ENCODE measurements at places on chromosomes 2 and 18.

DNA sequence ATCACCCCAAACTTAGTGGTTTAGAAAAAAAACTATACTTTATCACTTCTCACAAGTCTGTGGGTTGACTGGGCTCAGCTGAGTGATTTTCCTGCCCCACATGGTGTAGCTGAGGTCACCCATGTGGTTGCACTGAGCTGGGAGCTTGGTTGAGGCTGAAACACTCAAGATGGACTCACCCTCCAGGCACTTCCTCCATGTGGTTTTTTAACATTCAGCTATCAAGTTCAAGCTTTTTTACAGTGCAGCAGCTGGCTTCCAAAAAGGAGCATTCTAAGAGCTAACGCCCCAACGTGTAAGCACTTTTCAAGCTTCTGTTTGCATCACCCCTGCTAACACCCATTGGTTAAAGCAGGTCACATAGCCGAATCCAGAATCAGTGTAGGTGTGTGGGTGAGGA lies 105.9 kb upstream of the CREB1 start:
- peak; percentile 25 for DNase-seq

- DNase-seq: no peak
These were observed 48.8 kb upstream of the ZDBF2 start for GRCh38 chr2:206225435-206226232.

DNA sequence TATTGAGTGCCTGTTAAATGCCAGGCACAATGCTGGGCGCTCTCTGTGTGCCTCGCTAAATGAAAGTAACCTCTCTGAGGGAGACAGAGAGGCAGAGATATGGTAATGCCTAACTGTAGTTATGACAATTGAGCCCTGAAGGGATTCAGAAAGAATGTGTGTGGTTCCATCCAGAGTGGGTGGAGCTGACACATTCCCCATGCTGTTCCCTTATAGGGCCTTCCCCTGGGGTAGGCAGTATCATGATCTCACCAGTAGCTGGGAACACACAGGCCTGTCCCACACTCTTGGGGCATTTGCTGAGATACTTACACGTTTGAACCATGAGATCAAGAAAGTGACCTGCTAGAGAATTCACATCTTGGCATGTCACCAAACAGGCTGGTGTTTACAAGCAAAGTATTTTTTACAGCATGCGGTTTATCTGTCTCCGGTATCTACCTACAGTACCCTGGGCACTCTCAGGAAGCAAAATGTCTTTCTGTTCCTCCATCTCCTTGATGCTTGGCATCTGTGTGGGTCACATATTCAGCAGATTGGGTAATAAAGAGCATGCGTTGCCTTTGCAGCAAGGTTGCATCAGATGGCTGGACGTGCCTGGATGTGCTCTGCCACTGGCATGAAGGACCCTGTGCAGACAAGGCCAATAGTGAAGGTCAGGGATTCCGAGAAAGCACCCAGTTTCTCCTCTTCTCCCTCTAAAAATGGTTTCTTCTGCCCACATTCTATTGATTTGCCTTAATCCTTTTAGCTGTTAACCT lies 9.4 kb downstream of the CTIF start:
- DNase-seq: no peak

GRCh38 chr2:105862843-105863242 lies 118.1 kb downstream of the NCK2 start:
- no peak for DNase-seq

- peak; percentile 51 for DNase-seq
These were observed 453.0 kb downstream of the GALR1 start for GRCh38 chr18:77702686-77703085.

- no peak for DNase-seq
These were observed 249.8 kb downstream of the BCL11A start for GRCh38 chr2:60303680-60304079.

DNA sequence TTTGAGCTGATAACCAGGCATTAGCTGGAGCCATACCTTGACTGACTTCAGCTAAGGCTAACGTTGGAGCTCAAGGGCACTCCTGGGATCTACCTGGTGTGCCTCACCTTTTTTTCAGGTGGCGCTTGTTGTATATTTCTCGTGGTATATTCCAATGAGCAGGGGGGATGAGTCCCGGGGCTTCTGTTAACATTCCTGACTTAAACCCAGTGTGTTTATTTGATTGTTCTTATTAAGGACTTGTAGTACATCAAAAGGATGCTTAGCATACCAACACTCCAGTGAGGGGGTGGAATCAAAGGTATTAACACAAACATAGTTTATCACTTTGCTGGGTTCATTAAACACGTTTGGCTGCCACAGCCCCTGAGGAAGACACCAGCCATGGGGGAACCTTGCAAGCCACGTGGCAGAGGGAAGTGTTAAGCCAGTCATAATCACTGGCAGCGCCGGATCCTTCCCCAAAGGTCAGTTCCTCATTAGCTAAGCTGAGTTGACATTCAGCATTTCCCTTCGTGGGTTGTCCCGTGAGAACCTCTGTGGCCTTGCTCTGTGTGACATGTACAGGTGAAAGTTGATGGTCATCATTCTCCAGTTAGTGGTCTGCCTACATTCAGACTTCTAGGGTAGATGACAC lies 119.5 kb upstream of the MCFD2 start:
- no peak for DNase-seq

GRCh38 chr2:50649626-50650402 lies 382.1 kb downstream of the NRXN1 start:
- no peak for DNase-seq

DNA sequence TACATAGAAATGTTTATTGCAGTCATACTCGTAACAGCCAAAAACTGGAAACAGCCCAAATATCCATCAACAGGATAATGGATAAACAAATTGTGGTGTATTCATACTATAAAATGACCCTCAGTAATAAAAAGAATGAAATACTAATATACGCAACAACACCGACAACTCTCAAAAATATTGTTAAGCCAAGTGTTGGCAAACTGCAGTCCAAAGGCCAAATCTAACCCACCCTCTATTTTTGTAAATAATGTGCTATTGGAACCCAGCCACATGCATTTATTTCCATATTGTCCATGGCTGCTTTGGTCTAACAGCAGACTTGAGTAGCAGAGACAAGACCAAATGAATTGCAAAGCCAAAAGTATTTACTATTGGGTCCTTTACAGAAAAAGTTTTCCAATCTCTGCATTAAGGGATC lies 151.0 kb downstream of the MREG start:
- no peak for DNase-seq

DNA sequence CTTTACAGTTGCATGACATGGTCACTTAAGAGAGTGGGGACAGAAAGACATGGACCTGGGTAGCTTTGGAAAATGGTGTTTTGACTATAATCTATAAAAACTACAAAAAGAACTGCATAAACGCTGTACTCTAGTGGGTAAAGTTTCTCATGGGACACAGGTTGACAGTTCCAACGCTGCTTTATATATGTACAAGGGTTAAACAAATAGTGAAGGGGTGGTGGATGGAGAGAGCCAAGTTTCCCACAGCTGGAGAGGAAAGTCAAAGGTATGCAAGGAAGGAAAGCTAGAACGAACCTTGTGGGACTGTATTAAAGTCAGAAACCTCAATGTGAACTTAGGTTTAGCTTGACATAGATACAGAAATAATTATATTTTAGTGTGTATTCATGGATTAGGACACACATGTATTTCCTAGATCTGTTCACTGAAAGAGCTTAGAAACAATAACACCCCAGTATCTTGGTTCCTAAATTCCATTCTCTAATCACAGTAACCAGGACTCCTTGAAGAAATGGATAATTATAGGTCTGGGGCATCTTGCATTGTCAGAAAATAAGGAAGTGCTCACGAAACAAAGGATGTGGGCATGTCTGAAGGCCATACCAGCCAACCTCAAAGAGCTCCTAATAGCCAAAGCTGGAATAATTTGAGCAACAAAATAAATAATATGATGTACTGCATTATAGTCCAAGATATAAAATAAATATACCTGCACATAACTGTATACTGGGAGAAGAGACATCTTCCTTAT lies 28.8 kb downstream of the TANC1 start:
- no peak for DNase-seq

DNA sequence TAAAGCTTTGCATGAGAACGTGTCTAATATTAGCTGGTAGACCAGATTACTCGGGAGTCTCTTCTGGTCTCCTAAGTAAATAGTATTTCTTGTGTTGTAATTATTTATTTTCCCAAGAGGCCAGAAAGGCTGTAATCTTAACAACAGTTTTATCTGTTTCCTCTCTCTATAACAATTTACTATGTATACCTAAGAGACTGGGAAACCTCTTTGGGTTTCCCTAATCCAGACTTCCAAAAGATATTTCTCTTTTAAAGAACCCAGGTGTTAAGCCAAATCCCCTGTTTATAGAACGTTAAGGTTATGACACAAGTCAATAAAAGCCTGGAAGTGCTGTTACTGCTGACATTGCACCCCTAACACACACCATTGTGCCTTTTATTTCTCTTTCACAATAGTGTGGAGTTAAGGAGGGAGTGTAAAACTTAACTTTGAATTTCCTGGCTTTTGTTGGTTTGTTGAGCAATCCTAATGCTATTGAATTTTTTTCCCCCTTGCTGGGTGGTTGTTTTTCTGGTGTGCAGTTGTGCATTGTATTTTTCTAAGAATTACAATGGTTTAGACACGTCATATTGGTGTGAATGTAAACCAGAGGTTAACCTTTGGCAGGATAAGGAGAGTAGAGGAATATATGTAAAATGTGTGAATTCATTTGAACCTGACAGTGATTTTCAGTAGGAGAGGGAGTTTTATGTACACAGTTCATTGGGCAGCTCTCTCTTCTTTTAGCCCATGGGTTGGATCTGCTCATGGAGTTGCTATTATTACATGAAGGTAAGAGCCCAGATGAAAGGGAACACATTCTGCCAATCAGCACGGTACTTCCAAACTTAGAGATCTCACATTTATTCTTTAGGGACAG lies 192.8 kb downstream of the MTX2 start:
- DNase-seq: no peak

DNA sequence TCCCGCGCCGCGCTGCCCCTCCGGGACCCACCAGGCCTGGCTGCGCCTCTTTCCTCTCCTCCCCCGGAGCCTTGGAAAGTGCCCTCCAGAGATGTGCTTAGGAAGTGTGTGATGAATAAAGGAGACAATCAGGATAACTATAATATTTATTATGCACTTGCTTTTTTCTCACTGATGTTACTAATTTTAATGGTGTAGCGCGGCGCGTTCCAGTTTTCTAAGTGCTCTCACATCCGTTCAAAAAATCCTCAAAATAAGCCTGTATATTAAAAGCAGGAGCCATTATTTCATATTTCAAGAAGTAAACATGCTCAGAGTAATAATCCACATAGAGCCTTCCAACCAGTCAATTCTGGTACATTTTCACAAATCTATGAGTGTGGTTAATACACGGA lies 941 bp upstream of the MPPE1 start:
- DNase-seq: peak; percentile 40

- no peak for DNase-seq
These were observed 138.8 kb upstream of the ID2 start for GRCh38 chr2:8543060-8543382.

GRCh38 chr2:10400978-10401951 lies 46.9 kb downstream of the ODC1 start:
- DNase-seq: no peak

GRCh38 chr2:135840601-135841000 lies 3.6 kb upstream of the LCT start:
- DNase-seq: no peak

DNA sequence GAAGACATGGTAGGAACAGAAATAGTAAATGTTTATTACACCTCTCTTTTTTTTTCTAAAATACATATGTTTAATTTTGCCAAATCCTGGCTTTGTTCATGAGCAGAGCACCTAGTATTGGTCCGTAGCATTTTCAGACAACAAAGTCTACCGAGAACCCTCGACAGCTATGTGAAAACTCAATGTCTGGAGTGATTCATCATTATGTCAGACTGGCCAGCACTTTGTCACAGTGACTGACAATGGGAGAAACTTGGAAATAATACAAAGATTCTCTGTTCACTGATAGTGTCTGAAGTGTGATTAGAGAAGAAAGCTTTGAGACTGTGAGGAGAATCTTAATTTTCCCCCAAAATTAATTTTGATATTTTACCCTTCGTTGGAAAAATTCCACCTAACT lies 143.0 kb downstream of the HNMT start:
- DNase-seq: no peak

- DNase-seq: peak; percentile 61
These were observed 4.5 kb upstream of the NPPC start for GRCh38 chr2:231930593-231931281.

GRCh38 chr2:179428649-179429048 lies 164.0 kb upstream of the SESTD1 start:
- peak; percentile 64 for DNase-seq
